Upper lobe of right lung (tissue), 1 donor: ENCODE measurements at places on chromosomes 16 and 17. TPM values are rescaled to one million over a fixed set of nuclear protein-coding genes. Genes with fewer than 3 reads are reported as not detected.

DNA sequence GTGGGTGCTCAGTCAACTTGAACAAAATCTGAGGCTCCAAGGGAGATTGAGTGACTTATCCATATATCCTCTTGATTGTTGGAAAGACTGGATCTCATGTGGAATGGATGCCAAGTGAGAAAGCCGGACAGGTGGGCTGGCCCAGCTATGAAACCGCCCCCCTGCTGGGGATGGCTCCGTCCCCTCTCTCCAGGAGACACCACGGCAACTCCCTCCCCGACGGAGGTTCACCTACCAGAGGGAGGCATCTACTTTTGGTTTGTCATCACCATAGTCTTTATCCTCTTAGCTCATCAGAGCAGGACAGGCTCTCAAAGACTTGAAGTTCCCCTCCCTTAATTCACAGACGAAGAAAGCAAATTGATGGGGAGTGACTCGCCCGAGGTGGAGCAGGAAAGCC lies 1.8 kb upstream of the ALG1 start:
- peaks cover 4% of the 10 kb centered on the region for H3K36me3 ChIP-seq
- no peaks in the 10 kb centered on the region for H3K27me3 ChIP-seq
- DNase-seq, result no peak
- H3K4me3 ChIP-seq, result no peak overlapping the region
- H3K27ac ChIP-seq, result no peak overlapping the region
- peaks cover 14% of the 10 kb centered on the region for H3K4me1 ChIP-seq

DNA sequence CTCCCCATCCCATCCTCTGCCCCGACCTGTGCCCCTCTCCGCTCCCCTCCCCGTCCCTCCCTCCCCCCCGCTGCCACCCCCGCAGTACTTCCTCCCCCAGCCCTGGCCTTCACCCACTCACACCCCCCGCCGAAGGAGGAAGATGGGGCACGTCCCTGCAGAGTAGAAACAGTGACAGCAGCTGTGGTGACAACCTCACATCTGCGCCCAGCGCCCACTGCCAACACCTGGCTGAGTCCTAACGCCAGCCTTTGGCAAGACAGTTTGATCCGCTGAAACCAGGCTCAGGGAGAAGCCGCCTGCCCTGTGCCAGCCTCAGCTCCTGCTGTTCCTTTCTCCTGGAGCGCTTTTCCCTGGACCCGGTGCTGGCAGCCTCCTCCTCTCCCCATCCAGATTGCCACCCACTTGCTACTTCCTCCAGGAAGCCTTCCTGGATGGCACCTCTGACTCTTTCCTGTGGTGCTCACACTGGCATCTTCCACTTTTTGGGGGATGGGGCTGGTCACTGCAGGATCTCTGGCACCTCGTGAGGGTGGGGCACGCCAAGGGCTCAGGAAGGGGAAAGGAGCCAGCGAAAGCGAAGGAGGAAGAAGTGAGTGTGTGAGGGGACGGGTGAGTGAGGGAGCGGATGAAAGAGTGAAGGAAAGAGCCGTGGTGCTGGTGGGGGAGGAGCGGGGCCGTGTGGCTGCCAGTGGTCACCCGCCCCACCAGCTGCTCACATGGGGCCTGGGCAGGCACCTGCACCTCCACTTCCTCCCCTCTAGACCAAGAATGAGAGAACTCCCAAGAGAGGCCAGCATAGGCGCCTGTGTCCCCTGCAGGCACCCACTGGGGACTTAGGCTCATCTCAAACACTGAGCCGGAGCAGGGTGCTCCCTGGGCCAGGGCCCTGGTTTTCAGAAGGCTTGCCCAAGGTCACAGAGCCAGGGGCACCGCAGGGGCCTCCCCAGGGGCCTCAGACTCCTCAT lies 27.0 kb downstream of the ZFPM1 start:
- DNase-seq, result no peak
- no peaks in the 10 kb centered on the region for H3K36me3 ChIP-seq
- H3K4me3 ChIP-seq, result no peak overlapping the region

- H3K4me3 ChIP-seq, result no peak overlapping the region
- DNase-seq, result no peak
- H3K27me3 ChIP-seq, result no peaks in the 10 kb centered on the region
- H3K4me1 ChIP-seq, result peaks cover 12% of the 10 kb centered on the region
- H3K27ac ChIP-seq, result no peak overlapping the region
- H3K36me3 ChIP-seq, result no peaks in the 10 kb centered on the region
These were observed 8.5 kb upstream of the ICAM2 start for GRCh38 chr17:64028874-64029464.

DNA sequence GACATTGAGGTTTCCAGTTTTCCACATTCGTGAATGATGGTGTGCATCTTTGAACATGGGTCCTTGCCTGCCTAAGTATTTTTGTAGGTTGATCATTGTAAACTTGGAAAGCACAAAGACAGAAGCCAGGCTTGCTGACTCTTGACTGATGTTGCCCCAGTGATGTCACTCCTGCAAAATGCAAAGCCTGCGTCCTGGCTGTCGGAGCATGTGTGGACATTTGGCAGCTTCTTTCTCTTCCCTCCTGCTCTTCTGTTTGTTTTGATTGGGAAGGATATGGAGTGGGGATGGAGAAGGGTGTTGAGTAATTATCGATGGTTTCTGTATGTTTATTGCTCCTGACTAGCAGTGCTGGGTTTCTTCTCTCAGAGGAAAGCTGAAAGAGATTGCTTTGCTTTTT lies 3.2 kb downstream of the NDE1 start:
- H3K4me3 ChIP-seq, result no peak overlapping the region
- H3K27me3 ChIP-seq, result no peaks in the 10 kb centered on the region
- no peaks in the 10 kb centered on the region for H3K36me3 ChIP-seq
- H3K27ac ChIP-seq, result no peak overlapping the region
- H3K4me1 ChIP-seq, result peaks cover 18% of the 10 kb centered on the region
- no peak for DNase-seq

ACAP1 gene
- total RNA-seq, result 23.2 TPM

KRT27 gene
- 0.55 TPM for total RNA-seq
